Activated CD8-positive, alpha-beta memory T cell treated with anti-CD3 and anti-CD28 coated beads for 48 hours (primary cell): ENCODE measurements at places on chromosomes 5 and 9.

DNA sequence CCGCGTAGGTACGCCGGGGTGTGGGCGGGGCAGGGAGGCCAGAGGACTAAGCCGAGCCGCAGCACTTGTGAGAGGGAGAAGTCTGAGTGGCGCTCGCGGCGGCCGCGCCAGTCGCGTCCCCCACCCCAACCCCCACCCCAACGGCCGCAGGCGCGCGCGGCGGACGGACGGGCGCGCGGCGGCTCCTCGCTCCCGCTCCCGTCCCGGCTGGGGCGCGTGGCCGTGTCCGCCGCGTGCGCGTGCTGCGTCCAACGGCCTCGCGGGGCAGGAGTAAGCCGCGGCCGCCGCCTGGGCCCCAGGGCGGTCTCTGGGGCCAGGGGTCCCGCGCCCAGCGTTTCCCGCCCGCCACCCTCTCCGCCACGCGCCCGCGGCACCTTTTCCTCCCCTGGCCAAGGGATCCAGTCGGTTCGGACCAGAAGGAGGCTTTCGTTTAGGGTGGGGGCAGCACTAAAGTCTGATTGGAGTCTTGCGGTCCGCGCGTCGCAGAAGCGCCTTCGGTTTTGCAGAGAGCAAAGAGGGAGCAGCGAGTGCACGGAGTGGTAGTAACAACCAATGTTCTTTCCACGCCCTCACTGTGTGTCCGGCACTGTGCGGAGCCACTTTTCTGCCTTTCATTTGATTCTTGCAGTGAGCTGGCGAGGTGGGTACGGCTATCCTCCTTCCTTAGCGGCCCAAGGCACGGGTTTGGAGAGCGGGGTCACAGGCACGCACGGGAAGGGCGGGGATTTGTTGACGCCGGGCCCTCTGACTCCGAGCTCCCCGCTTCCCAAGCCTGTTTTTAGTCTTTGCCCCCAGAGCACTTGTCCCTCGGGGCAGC is 483 bp downstream of the G3BP1 start:
- DNase-seq: peak; percentile 78

GRCh38 chr9:96566498-96567202 is 53.0 kb downstream of the CDC14B start:
- DNase-seq: peak; percentile 59

DNA sequence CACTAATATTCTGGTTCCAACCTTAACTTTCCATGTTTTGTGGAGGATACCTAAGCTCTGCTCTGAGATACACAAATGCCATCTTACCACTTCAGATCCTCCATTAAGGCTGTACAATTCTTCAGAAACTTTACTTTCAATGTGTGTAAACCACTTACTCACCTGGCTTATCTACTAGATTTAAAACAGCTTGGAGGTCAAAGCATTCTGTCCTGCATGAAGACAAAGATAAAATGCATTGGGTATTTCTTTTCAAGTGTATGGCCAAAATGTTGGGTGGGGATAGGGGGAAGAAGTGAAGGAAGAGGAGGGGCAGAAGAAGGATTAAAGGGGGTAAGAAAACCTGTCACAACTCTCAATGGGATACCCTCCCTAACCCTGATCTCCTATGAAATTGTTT is 939 bp downstream of the GOLGA1 start:
- no peak for DNase-seq

DNA sequence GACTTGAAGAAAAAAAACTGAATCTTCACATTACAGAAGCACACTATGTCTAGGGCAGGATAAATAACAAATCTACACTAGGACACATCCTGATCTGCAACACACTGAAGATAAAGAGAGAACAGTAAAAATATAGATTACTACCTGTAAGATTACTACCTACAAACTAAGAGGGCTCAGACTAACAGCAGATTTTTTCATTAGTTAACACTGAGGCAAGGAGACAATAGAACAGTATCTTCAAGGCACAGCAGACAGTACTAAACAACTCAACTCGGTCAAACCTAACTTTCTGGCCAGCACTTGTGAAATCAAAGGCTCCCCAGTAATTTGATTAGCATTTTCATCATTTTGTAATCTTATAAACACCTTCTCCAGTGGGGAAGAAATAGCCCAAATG is 46.5 kb downstream of the TEX10 start:
- DNase-seq: no peak

GRCh38 chr5:112738191-112738560 is 491 bp downstream of the APC start:
- no peak for DNase-seq

DNA sequence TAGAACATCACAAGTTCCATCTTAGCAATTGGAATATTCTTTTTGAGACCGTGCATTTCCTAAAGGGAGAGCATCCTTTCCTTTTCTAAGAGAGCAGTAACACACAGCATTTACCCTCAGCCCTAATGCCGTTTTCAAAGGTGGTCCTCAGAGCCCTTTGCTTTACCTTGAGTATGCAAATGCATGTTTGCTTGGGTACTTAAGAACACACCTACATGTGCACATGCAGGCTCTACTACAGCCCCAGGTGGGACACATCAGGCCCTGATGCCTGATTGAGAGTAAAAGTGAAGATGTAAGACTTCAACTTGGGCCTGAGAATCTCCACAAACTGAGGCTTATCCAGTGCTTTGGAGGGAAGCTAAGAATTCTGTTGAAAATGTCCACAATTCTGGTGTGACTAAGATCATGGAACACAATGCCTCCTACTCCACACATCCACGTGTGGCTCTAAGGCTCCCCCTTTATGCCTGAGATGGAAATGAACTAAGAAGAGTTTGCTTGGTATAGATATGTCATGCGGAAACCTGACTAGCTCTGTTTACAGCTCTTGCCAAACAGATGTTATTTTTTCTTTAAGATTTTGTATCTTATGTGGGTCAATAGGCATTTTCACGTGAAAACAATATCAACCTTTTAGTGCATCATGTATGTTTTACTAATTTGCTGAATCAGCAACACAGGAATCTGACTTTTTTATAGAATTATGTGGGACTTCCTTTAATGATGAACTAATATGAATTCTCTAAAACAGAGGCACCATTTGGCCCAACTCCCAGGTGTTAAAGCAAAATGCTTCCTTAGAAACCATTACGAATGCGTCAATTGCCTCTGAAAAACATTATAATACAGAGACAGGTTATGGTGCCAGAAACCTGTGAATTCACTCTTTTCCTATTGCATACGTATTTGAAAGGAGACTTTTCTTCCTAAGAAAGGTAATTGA is 48.9 kb upstream of the SLC2A8 start:
- no peak for DNase-seq

DNA sequence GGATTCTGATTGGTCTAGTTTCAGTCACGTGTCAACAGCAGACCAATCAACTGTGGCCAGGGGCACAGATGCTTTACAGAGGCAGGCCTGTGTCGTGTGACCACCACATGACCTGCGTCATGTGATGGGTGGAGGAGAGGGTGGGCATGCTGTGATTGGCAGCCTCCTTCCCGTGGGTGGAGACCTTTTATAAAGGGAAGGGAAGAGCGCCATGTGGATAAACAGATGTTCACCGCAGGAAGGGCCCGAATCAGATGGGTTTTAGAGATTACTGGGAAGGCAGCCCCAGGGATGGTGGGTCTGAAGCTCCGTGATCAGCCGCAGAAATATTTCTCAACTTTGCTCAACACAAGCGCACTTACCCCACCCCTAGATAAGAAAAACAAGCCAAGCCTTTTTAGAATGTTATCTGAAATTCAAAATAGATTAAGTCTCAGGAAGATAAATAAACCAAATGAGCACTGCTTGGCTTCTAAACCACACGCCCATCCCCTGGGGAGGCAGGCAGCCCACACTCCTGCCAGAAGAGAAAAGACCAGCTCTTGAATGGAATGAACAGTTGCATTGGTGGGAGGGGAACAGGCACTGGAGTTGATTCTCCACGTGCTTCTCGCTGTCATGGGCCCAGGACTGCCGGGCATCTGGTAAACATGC is 43.6 kb downstream of the ROPN1L start:
- DNase-seq: no peak

- no peak for DNase-seq
These were observed 93.9 kb downstream of the LHFPL2 start for GRCh38 chr5:78554670-78555069.
